ENCODE measurements at places on chromosomes 7 and 10. TPM values are rescaled to one million over a fixed set of nuclear protein-coding genes. Genes with fewer than 3 reads are reported as not detected.
A peak's percentile ranks its signal among the peaks of the same experiment; 100 is the strongest.

The PNLIPRP2 gene
- not detected for total RNA-seq

- DNase-seq, result no peak
These were observed 40.2 kb downstream of the FRMPD2 start for GRCh38 chr10:48234295-48234694.

DNA sequence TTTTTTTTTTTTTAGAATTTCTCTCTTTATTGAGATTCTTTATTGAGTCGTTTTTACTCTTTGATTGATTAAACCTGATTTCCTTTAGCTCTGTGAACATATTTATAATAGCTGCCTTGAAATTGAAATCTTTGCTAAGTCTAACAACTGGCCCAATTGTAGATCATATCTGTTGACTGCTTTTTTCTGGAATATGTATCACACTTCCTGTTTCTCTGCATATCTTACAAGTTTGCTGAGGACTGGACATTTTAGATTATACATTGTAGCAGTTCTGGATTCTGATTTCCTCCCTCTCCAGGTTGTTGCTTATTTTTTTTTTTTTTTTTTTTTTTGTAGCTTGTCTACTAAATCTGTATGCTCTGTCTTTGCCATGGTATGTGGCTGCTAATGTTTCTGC is 56.3 kb downstream of the PRKAR2B start:
- DNase-seq, result no peak

- DNase-seq, result no peak
These were observed 5.2 kb upstream of the JMJD1C start for GRCh38 chr10:63470928-63471327.

The PNLIP gene
- total RNA-seq, result not detected

DNA sequence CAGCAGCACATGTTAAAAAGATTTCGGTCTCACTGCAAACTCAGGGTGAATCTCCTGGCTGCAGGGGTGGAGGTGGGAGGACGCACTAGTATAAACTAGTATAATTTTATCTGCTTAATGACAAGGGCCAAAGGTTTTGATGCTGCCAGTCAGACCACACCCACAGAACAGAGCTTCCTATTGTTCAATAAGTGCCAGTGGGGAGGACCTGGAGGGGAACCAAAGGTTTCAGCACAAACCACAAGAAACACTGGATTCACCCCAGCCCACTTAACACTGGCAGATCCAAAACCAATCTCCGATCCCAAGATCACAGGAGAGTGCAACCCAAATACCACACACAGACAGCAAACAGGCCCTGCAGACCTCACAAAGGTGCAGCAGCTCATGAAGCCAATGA is 6.6 kb downstream of the VOPP1 start:
- DNase-seq, result no peak

GRCh38 chr7:23207884-23208283 is 26.0 kb downstream of the NUP42 start:
- no peak for DNase-seq

DNA sequence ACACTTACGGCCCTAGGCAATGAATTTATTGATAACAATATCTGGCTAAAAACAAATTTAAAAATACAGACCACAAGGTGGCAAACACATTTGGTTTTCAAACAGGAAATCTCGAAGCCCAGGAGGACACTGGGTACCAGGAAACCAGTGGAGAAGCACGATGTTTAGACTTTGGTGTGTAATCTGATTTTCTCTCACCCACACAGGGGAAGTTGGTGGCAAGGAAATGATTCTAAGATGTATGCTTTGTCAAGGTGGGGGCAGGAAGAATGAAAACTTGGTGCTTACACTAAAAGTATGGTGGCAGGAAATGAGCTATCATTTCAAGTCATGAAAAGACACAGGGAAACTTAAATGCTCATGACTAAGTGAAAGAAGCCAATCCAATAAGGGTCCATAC is 113.2 kb upstream of the ANKRD1 start:
- no peak for DNase-seq

- DNase-seq, result peak; percentile 90
These were observed 1.7 kb downstream of the ADAM8 start for GRCh38 chr10:133274751-133275683.

DNA sequence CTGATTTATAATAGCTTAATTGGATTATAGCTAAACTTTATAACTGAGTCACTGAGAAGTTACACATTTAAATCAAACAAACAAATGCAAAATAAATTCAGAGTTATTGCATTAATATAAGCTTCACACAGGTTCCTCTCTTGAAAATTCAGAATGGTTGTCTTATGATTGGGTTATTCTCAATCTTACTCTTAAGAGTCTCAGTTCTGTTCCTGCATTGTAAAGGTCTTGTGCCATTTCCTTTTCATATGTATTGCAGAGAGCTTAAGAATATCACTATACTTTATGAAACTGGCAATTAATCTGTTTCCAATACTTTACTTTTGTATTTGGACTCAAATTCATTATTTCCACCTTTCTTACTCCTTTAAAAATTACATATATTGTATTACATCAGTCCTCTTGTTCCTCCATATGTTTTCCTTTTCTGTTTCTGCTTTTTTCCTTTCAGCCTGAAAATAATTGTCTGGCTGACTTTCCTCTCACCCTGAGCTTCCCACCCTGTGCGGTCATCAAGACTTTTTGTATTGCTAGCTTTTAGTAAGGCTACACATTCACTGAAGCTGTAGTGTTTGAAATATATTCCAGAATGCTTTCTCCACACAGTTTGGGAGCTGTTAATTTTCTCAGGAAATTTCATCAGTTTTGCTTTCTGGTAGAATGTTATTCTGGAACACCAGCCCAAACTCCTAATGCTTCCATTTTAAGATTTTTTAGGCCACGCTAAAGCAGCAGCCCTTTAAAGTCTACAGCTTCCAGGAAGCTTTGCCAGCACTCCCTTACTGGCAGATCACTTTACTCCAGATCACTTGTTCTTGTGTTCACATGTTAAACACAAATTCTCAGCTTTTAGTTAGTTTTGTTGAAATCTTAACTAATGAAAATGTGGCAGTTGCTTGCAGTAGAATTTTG is 139.4 kb downstream of the KCND2 start:
- no peak for DNase-seq

DNA sequence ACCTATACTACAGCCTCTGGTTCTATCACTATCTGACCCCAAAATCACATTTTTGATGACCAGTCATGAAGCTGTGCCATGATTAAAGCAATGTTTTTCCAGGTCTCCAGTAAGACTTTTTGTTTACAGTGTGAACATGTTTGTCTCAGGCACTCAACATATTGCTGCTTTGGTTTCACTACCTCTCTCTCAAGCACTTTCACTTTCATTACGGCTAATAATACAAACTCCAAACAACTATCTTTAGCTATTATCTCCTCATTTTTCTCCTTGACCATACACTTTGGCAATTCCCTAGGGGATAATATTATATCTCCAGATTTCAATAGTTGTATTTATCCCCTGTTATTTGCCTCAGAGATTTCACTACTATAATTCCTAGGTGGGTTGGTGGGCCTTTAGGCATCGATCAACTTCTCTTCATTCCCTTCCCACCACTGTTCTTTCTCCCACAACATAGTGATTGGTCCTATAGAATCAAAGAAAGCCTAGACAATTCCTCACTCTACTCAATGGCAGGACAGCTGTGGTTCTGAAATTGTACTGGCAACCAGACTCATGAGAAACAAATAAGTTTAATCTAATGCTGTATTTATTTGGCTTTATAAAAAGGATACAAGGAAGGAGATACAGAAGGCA is 261.4 kb upstream of the ZWINT start:
- no peak for DNase-seq

The TLX1 gene
- total RNA-seq, result not detected

The HTRA1 gene
- 413 TPM for total RNA-seq

DNA sequence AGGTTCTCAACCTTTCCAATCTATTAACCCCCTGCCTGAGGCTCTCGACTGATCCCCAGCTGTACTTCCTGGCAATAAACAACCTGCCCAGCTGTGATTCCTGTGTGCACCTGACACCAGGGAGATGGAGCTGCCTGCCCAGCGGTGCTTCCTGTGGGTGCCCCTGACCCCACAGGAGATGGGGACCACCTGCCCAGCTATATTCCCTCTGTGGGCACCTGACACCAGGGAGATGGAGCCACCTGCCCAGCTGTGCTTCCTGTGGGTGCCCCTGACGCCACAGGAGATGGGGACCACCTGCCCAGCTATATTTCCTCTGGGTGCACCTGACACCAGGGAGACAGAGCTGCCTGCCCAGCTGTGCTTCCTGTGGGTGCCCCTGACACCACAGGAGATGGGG is 184.0 kb downstream of the DIP2C start:
- DNase-seq, result no peak

The ASAH2 gene
- 0.36 TPM for total RNA-seq

The GJD4 gene
- total RNA-seq, result under 0.01 TPM

- peak; percentile 84 for DNase-seq
These were observed 8.4 kb downstream of the MLXIPL start for GRCh38 chr7:73615886-73616285.

- peak; percentile 98 for DNase-seq
These were observed 47.1 kb downstream of the SYPL1 start for GRCh38 chr7:106064771-106065574.

- peak; percentile 87 for DNase-seq
These were observed 53.4 kb downstream of the PPP1R3C start for GRCh38 chr10:91579329-91579985.

GRCh38 chr10:113854761-113855588 is 514 bp downstream of the NHLRC2 start:
- peak; percentile 89 for DNase-seq

GRCh38 chr7:17617380-17617779 is 318.9 kb downstream of the AHR start:
- no peak for DNase-seq

DNA sequence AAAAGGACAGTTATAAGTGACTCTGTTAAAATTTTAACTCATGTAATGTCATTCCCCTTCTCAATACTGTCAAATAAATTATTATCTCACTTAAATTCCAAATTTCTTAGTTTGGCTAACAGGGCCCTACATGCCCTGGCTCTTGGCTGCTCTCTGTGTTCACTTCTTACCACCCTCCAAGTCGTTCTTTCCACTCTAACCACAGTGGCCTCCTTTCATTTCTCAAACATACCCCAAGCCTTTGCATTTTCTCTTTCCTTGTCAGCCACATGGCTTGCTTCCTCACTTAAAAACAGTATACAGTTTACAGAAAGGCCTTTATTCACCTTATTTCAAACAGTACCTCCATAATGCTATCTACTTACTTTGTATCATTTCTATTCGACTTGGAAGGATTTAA is 737.1 kb upstream of the ZWINT start:
- no peak for DNase-seq

- DNase-seq, result no peak
These were observed 7.2 kb upstream of the CALML3 start for GRCh38 chr10:5517546-5517945.

GRCh38 chr10:81116990-81117389 is 579.3 kb downstream of the SH2D4B start:
- no peak for DNase-seq

The BLNK gene
- 0.36 TPM for total RNA-seq

DNA sequence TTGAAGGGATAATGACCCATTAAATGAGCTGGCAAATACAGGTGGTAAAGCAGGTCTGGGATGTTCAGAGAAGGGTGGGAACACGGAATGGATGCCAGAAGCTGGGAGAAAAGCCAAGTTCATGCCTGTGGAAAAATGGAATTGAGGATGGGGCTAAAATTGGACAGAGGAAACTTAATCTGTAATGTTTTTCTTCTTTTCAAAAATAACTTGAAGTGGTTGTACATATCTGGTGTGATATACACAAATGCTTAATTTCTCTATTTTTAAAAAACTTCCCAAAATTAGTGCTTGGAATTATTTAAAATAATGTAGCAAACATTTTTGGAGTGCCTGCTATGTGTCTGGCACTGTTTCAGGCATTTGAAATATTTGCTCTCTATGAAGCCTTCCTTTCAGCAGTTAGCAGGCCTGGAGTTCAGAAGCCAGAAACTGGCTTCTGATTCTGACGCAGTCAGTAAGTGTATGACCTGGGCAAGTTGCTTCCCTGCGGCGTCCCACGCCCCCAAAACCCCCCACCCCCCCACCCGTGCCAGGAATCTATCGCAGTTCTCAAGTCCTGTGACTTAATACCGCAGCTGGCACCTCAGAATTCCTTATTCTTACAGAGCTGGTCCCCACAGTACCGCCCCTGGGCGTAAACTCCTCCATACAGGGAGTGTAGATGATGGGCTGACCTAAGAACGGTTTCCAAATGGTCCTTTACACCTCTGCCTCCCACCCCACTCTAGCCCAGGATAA is 828 bp upstream of the MALSU1 start:
- peak; percentile 65 for DNase-seq

The GBX1 gene
- not detected for total RNA-seq

DNA sequence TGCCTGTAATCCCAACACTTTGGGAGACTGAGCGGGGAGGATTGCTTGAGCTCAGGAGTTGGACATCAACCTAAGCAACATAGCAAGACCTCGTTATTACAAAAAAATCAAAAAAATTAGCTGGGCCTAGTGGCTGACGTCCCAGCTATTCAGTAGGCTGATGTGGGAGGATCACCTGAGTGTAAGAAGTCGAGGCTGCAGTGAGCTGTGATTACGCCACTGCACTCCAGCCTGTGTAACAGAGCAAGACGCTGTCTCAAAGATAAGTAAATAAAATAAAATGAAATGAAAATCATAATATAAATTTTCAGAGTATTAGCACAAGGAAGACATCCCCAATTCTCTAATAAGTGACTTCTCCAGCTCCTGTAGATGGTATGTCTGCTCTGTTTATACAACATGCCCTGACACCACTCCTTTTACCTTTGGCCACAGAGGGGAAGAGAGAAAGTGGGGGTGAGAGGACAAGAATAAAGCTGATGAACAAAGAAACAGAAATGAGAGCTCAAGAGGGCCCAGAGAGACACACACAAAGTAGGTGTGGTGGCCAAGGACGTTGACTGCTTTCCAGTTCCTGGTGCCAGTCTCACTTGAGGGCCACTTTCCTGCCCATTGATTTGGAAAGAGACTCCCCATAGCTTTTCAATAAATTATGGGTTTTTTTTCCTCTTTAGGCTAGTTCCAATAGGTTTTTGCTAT is 62.9 kb downstream of the PTTG1IP2 start:
- no peak for DNase-seq

DNA sequence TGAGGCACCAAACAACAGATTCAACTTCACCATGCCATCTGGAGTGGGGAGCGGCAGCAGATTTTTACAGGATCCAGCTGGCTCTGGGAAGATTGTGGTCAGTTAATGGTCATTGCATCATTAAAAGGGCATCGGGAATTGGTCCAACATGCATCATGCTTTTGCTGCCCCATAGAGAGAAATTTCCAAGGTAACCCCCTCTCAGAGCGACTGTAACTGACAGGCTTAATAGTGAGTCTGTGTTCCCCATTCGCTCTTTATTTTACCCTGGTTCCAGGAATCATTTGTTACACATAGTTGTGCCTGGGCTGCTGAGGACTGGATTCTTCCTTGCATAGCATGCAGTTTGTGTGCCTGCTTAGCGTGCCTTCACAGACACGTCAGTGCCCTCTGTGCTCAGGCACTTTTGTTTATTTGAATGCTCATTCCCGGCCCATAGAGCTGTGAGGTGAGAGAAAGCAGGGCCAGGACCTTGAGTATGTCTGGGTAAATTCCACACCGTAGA is 49.9 kb downstream of the CDHR3 start:
- DNase-seq, result peak; percentile 79

Measured in osteoblast (primary cell).